NCI-H510A (cell line): ENCODE measurements at places on chromosomes 5 and 9.

DNA sequence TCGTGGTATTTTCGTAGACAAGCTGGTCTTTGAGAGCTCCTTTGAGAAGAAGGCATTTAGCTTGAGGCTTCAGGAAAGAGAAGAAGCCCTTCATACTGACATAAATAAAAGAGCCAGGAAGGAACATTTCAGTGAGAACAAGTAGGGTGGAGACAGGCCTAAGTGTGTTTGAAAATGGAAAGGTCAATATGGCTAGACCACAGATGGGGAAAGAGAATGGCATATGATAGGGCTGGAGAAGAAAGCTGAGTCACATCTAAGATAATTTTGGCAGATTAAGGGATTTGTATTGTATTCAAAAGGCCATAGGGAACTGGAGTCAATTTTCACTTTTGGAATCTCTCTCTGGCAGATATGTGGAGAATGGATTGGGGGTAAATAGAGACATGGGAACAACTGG, 374.9 kb downstream of the TMEM38B start:
- no peak for DNase-seq

DNA sequence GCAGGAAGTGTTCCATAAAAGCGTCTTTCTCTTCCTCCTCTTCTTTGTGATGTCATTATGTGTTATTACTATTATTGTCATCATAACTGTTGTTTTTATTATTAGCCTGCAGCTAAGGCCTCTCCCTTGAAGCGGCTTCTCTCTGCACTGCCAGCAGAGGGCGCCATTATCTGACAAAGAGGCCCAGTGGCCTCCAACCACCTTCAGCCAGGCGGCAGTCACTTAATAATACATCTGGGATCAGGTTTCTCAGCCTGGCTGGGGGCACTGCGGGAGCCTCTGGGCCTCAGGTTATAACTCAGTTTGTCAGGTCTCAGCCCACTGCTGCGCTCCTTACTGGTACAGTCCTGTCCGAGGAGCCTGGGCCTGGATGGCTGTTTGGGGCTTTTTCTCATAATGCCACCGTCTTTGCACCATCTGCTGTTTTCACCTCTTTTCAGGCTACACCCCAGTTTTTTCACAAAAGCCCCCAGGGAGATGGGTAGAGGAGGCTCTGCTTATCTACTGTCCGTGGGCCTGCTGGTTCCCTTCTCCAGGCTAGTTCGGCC, 281.9 kb downstream of the NSG2 start:
- DNase-seq = peak; percentile 63

DNA sequence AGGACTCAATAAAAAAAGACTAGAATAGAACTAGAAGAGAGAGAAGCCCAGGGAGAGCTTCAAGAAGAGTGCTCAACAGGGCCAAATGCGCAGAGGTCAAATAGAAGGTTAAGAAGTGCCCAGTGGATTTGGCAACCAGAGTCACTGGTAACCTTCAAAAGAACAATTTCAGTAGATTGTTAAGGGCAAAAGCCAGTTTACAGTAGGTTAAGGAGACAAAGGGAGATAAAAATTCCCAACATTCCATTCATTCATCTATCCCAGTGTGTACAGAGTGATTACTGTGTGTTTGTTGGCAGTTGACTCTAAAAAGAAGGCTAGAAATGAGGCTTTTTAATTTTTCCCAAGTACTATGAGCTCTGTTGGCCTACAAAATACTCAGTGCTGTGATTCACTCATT, 69.4 kb downstream of the RIGI start:
- DNase-seq = no peak

- no peak for DNase-seq
These were observed 39.4 kb upstream of the MAP1B start for GRCh38 chr5:72067682-72068470.

GRCh38 chr5:123176938-123177275, 87.9 kb downstream of the PRDM6 start:
- DNase-seq = no peak

GRCh38 chr9:113837334-113837733, 38.8 kb upstream of the ZNF618 start:
- no peak for DNase-seq

- no peak for DNase-seq
These were observed 16.9 kb downstream of the LMX1B start for GRCh38 chr9:126630458-126631237.

DNA sequence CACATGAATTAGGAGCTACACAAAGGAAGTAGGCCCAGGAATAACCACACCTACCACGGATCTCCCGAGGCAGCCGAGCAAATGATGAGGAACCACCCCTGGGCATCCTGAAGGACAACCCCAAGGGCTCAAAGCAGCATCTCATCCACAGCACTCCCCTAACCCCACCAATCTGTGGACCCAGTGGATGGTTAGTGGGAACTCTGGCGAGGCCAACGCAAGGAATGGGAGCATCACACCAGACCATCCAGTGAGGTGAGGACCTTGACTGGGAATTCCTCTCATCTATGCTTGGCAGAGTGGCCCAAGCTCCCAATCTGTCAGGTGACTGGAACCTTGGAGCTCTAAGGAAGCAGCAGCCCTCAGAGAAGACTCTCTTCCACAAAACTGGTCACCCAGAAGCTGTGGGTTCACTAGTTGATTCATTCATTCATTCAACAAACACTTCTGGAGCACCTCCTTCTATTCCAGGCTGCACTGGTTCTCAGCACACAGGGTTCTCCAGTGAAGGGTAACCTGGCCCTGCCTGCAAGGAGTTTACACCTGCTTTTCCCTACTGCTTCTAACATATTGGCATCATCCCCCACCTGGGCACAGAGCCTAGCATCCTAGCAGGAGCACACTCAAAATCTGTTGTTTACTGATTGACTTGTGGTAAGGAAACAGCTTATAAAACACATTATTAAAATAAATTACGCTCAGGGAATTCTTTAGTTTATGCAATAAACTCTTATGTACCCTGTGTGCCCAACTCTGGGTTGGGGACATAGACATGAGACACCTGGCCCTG, 4.9 kb downstream of the ACSL6 start:
- DNase-seq = no peak

DNA sequence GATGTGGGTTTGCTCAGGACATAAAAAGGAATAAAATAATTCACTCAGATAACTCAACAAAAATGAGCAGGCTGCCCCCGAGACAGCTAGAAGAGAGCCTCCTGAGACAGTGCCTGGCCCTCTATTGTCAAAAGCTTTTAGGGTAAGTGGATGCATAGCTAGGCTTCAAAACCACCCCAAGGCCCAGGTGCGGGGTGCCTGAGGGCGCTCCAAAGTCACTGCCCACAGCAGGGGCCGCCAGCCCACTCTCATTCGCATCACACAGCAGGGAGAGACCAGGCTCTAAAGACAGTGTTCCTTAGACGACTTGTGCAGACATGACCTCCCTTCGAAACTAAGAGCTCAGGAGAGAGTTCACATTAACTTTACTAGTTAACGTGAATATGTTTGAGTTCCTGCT, 271.5 kb downstream of the FSTL4 start:
- no peak for DNase-seq

- no peak for DNase-seq
These were observed 194.2 kb upstream of the CHD1 start for GRCh38 chr5:99122976-99123375.

DNA sequence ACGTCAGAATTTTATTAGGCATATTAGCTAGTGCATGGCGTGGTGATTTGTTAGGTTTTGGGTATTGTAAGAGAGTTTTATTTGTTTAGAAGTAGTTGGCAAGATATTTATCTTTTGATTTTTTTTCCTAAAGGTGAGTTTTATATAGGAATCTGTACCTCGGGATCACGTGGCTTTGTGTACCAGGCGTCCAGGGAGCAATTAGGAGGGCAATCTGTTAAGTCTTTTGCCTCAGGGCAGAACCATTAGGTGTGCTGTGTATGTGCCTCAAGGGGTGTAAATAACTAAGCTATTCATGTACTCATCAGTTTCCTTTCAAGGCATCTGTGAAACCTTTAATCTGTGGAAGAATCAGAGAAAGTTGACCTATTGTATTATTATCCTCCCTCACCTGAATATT, 39.4 kb downstream of the ZSWIM6 start:
- DNase-seq = no peak

GRCh38 chr5:173032730-173033129, 23.4 kb upstream of the CREBRF start:
- no peak for DNase-seq

- DNase-seq = no peak
These were observed 65.9 kb upstream of the GNAQ start for GRCh38 chr9:78097541-78097940.

- DNase-seq = no peak
These were observed 334.4 kb downstream of the ARHGEF28 start for GRCh38 chr5:73960426-73960825.

DNA sequence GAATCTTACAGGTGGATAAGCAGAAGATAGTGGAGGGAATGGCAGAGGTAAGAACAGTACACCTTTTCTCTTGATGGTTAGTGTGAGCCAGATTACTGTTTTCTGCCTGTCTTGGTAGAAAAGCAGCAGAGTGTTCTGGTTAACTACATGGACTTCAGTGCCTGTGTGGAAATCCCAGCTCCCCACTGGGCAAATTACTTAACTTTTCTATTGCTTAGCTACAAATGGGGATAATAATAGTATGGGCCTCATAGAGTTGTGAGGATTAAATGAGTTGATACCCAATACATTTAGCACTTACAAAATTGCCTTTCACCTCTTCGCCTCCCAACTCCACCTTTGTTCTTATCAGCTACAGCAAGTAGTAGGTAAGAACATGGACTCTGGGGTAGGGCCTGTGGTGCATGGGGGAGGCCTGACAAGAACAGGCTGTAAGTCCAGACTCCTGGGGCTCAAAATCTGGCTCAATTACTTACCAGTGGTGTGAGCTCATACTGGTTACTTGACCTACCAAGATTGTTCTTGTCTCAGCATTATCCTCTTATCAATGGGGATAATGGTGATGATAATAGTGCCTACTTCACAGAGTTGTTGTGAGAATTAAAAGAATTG, 125.1 kb downstream of the LIFR start:
- no peak for DNase-seq

GRCh38 chr5:317086-317811, 4.3 kb upstream of the AHRR start:
- DNase-seq = peak; percentile 91

DNA sequence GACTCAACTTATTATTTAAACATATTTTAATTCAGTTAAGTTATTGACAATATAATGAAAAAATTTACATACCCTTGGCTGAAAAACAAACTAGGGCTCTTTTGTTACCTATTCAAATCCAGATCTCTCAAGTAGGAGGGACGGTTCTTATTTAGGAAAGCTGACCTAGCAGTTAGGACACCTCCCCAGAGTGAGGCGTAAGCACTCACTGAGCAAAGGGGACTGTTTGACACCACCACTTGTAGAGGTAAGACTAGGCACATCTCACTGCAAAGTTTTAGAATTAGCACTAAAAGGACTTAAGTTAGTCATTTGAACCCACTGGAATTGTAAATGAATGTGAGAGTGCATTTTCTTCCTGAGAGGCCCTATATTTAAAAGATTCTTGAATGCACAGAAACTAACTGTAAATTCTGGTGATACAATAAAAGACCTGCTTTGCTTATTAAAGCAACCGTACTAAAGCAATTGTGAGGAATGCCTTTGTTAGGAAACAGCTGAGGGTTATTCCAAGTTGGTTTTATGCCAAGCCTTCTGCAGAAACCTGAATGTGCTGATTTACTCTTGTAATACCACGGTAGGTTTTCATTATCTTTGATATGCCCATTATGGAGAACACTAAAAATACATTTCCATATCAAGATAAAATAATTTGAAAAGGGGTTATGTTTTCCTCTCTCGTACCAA, 16.2 kb downstream of the HACD4 start:
- DNase-seq = no peak

DNA sequence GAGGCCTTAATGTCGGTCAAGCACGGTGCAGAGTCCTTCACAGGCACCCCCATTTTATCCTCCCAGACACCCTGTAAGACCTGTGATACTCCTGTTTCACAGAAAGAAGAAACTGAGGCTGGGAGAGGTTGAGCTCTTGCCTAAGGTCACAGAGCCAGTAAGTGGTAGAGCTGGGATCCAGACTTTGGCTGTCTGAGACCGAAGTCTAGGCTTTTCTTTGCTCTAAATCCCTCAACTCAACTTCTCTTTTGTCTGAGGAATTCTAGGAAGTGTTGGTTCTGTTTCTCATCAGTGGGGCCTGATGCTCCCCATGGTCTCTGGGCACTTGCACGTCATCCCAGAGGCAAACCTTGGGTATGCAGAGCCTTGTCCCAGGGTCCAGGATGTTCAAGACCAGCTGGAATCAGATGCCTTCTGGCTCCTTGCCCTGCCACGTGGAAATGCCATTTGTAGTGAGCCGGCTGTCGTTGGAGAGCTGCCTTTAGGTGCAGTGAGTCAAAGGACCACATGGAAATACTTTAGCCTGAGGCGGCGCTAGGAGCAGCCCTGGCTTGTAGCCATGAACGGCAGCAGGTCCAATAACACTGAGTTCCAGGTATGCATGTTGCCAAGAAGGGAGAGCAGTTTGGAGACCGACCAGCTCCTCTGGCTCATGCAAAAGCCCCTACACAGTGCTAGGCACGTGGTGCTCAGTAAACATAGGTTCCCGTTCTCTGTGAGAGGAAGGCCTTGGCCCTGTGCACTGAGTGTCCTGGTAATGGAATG, 9.2 kb downstream of the DCANP1 start:
- DNase-seq = no peak

GRCh38 chr9:90869361-90869760, 67.7 kb downstream of the SYK start:
- DNase-seq = no peak

DNA sequence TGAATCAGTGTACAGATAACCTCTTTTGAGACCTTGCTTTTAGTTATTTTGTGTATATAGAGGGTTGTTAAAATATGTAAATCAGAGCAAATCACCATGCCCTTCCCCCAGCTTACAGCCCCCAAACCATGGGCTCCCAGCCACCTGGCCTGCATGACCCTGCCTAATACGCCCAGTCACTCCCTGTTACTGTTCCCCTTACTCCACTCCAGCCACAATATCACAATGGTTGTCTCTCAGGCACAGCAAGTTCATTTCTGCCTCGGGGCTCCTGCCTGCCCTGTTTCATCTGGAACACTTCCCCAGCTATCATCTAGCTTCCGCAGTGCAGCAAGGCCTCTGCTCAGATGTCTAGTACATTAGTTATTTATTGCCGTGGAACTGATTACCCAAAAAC, 5.0 kb upstream of the CARD19 start:
- no peak for DNase-seq

DNA sequence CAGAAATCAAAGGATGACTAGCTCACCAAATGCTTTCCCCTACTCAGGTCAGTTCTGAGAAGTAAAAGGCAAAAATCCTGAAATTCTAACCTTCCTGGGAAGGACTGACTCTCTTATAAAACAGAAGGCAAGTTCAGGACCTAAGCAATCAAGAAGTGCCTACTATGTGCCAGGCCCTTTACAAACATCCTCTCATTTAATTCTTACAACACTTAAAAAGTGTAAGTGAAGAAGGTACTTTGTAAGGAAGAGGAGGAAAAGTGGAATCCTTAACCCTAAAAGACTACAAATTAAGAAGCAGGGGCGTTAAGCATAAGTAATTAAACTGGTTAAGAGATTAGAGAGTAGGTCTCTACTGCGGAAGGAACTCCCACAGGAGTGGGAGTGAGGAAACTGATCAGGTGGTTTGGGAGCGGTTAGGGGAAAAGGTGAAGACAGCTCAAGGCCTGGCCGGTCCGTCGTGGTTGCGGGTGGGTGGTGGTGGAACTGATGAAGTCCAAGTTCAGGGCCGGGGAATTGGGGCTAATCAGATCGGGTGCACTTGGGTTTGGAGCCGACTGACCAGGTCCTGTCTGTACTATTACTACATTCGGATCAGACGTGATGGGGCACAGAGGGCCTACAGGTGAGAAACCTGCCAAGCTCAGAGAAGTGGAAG, 839 bp downstream of the MED27 start:
- no peak for DNase-seq

GRCh38 chr5:76457674-76458485, 54.8 kb downstream of the IQGAP2 start:
- no peak for DNase-seq

- no peak for DNase-seq
These were observed 1.5 kb upstream of the TRAF1 start for GRCh38 chr9:120928015-120928482.
